ENCODE measurements at places on chromosomes 5 and 9.

- DNase-seq, result no peak
These were observed 97.9 kb upstream of the PCSK1 start for GRCh38 chr5:96530901-96531300.

GRCh38 chr9:130226112-130226511 is 39.4 kb upstream of the HMCN2 start:
- no peak for DNase-seq

- DNase-seq, result no peak
These were observed 43.1 kb downstream of the PTCD2 start for GRCh38 chr5:72363166-72363802.

GRCh38 chr9:131399972-131400371 is 6.1 kb downstream of the PRRC2B start:
- no peak for DNase-seq

DNA sequence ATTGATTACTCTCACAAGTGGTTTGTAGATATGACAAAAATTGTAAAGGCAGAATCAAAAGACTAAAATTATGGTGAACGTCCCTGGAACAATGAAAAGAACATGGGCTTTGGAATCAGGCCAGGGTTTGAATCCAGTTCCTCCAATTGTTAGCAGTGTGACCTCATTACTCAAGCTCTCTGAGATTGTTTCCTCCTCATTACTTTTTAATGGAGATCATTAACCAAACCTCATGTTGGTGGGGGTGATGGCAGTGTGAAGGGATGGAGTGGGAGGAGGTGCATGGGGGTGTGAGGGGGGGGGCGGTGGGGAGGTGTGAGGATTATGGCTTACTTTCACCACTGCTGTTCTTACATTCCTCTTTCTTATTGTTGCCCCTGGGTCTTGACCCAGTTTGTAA is 44.1 kb upstream of the FOXE1 start:
- DNase-seq, result no peak

Measured in CD8-positive, alpha-beta memory T cell (primary cell).